Left lung (tissue), 14 donors: ENCODE measurements at places on chromosomes 7 and 10.

- no peaks in the 10 kb centered on the region for H3K36me3 ChIP-seq
- H3K27me3 ChIP-seq = no peaks in the 10 kb centered on the region
- H3K4me1 ChIP-seq = no peaks in the 10 kb centered on the region
- H3K27ac ChIP-seq = no peak overlapping the region
These were observed 32.0 kb downstream of the STK31 start for GRCh38 chr7:23742051-23742450.

DNA sequence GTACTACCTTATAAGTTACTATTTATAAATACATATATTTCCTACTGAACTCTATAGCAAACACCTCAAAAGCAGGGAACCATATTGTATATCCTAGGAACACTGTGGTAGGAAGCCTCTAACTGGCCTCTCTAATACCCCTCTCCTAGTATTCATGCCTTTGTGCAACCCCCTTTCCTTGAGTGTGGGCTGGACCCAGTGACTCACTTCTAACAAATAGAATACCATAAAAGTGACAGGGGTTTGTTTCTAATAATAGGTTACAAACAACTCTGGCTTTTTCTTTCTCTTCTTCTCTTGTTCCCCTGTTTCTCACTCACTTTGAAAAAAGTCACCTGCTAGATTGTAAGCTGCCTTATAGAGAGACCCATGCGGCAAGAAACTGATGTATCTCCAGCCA lies 51.6 kb upstream of the MACC1 start:
- no peaks in the 10 kb centered on the region for H3K4me1 ChIP-seq
- H3K27me3 ChIP-seq = no peaks in the 10 kb centered on the region
- no peak overlapping the region for H3K4me3 ChIP-seq
- no peak for DNase-seq

- no peak for DNase-seq
- H3K4me1 ChIP-seq = peaks cover 69% of the 10 kb centered on the region
- H3K27ac ChIP-seq = no peak overlapping the region
- H3K27me3 ChIP-seq = no peaks in the 10 kb centered on the region
- H3K36me3 ChIP-seq = no peaks in the 10 kb centered on the region
- no peak overlapping the region for H3K4me3 ChIP-seq
These were observed 19.1 kb downstream of the DNAJB6 start for GRCh38 chr7:157355784-157356511.

GRCh38 chr7:50645186-50645585 lies 80.0 kb upstream of the DDC start:
- H3K4me3 ChIP-seq = no peak overlapping the region
- no peak overlapping the region for H3K27ac ChIP-seq
- DNase-seq = no peak
- no peaks in the 10 kb centered on the region for H3K4me1 ChIP-seq
- H3K36me3 ChIP-seq = peaks cover 5% of the 10 kb centered on the region

- no peak for DNase-seq
- H3K4me3 ChIP-seq = no peak overlapping the region
- H3K36me3 ChIP-seq = no peaks in the 10 kb centered on the region
- no peak overlapping the region for H3K27ac ChIP-seq
- no peaks in the 10 kb centered on the region for H3K27me3 ChIP-seq
These were observed 195.7 kb downstream of the HERPUD2 start for GRCh38 chr7:35499226-35499625.

GRCh38 chr7:108094346-108094745 lies 35.8 kb downstream of the LAMB4 start:
- no peaks in the 10 kb centered on the region for H3K36me3 ChIP-seq
- H3K4me1 ChIP-seq = peaks cover 16% of the 10 kb centered on the region
- peak overlapping the region; percentile 83 for H3K27ac ChIP-seq
- peak; percentile 70 for DNase-seq

DNA sequence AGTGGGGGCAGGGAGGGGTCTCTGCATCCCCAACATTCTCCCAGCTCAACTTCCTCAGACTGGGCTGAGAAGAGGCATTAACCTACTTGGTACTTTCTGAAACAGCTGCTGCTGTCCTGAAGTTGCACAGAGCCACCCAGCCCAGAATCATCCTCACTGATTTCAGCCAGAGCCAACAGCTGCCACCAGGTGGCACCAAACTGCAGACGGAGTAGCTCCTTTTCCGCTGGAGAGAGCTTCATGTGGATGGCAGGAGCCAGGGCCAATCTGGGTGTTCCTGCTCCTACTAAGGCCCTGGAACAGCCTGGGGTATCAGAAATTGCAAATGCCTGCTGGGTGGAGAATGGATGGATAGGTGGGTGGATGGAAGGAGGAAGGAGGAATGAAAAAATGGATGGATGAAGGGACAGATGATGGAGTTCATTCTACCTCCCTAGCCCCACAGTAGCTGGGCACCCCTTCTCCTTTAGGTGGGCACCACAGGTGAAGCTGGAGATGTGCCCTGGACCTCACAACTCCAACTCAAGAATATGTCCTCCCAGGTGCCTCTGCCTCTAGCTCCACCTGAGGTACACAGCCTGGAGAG lies 11.8 kb upstream of the DRGX start:
- no peaks in the 10 kb centered on the region for H3K36me3 ChIP-seq
- DNase-seq = peak; percentile 52
- H3K4me3 ChIP-seq = no peak overlapping the region
- H3K27me3 ChIP-seq = peaks cover 61% of the 10 kb centered on the region
- H3K27ac ChIP-seq = no peak overlapping the region

GRCh38 chr10:7408291-7409044 lies 2.4 kb downstream of the SFMBT2 start:
- H3K4me3 ChIP-seq = peak overlapping the region; percentile 64
- peaks cover 21% of the 10 kb centered on the region for H3K27me3 ChIP-seq
- peak; percentile 61 for DNase-seq
- no peaks in the 10 kb centered on the region for H3K36me3 ChIP-seq

DNA sequence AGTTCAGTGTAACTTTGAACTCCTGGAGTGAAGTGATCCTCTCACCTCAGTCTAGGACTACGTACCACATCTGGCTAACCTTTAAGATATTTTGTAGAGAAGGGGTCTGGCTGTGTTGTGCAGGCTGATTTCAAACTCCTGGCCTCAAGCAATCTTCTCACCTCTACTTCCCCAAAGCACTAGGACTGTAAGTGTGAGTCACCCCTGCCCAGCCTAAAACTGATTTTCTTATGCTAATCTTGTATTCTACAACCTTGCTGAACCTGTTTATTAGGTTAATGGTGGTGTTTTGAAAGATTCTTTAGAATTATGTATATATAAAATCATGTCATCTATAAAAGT lies 58.0 kb downstream of the LCOR start:
- H3K4me1 ChIP-seq = no peaks in the 10 kb centered on the region
- peak overlapping the region; percentile 39 for H3K27ac ChIP-seq
- H3K27me3 ChIP-seq = no peaks in the 10 kb centered on the region

DNA sequence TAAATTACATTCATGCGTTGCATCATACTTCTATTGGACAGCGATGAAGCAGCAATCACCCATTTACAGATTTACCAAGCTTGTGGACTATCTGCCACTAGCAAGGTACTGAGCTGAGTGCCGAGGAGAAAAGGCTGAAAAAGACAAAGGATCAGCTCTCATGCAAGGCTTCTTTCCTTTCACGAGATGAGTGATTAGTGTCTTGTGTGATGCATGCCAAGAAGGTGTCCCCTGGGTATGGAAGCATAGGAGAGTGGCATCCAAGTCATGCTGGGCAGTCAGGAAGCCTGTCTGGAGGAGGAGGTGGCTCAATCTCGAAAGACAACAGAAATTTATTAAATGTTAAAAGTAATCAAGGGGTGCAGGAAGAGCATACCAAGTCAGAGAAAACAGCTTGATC lies 40.9 kb downstream of the ACSM6 start:
- no peaks in the 10 kb centered on the region for H3K27me3 ChIP-seq
- H3K4me1 ChIP-seq = peaks cover 13% of the 10 kb centered on the region
- peaks cover 57% of the 10 kb centered on the region for H3K36me3 ChIP-seq
- H3K27ac ChIP-seq = no peak overlapping the region
- no peak overlapping the region for H3K4me3 ChIP-seq

GRCh38 chr7:39948375-39948955 lies 1.6 kb upstream of the CDK13 start:
- H3K4me1 ChIP-seq = no peaks in the 10 kb centered on the region
- no peak for DNase-seq
- peak overlapping the region; percentile 100 for H3K27ac ChIP-seq

GRCh38 chr10:106179430-106179829 lies 985.1 kb downstream of the SORCS1 start:
- no peak overlapping the region for H3K4me3 ChIP-seq
- no peaks in the 10 kb centered on the region for H3K27me3 ChIP-seq
- H3K4me1 ChIP-seq = no peaks in the 10 kb centered on the region

GRCh38 chr10:91694170-91694794 lies 61.4 kb upstream of the PPP1R3C start:
- H3K36me3 ChIP-seq = no peaks in the 10 kb centered on the region
- H3K4me3 ChIP-seq = no peak overlapping the region
- no peak overlapping the region for H3K27ac ChIP-seq
- peaks cover 5% of the 10 kb centered on the region for H3K4me1 ChIP-seq
- no peak for DNase-seq

GRCh38 chr7:30800785-30801252 lies 29.6 kb downstream of the MINDY4 start:
- H3K36me3 ChIP-seq = no peaks in the 10 kb centered on the region
- H3K4me1 ChIP-seq = peaks cover 33% of the 10 kb centered on the region
- no peak overlapping the region for H3K27ac ChIP-seq
- H3K27me3 ChIP-seq = no peaks in the 10 kb centered on the region

DNA sequence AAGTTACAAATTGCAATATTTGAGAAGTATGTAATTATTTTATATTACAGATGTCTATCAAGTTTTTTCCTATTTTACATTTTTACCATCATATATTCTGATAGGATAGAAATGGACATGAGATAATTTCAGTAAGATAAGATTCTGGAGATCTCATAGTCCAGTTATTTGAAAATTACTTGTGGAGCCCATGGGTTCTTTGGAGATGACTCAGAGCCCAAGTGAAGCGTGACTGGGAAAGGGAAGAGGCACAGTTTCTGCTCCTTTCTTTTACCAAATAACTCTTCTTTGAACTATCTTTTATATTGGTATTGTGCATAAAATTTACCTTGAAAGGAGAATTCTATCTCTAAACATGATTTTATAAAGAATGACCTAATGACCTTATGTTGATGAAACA lies 2.4 kb downstream of the CD36 start:
- H3K27ac ChIP-seq = no peak overlapping the region
- H3K27me3 ChIP-seq = no peaks in the 10 kb centered on the region
- peak overlapping the region; percentile 24 for H3K4me3 ChIP-seq
- no peaks in the 10 kb centered on the region for H3K36me3 ChIP-seq
- H3K4me1 ChIP-seq = peaks cover 63% of the 10 kb centered on the region

GRCh38 chr7:32888505-32888904 lies 3.1 kb downstream of the KBTBD2 start:
- no peaks in the 10 kb centered on the region for H3K27me3 ChIP-seq
- no peak overlapping the region for H3K4me3 ChIP-seq
- H3K27ac ChIP-seq = no peak overlapping the region
- DNase-seq = no peak

- no peaks in the 10 kb centered on the region for H3K27me3 ChIP-seq
- no peaks in the 10 kb centered on the region for H3K36me3 ChIP-seq
- no peaks in the 10 kb centered on the region for H3K4me1 ChIP-seq
- no peak overlapping the region for H3K4me3 ChIP-seq
- no peak for DNase-seq
These were observed 152.7 kb downstream of the BICC1 start for GRCh38 chr10:58665361-58665760.

DNA sequence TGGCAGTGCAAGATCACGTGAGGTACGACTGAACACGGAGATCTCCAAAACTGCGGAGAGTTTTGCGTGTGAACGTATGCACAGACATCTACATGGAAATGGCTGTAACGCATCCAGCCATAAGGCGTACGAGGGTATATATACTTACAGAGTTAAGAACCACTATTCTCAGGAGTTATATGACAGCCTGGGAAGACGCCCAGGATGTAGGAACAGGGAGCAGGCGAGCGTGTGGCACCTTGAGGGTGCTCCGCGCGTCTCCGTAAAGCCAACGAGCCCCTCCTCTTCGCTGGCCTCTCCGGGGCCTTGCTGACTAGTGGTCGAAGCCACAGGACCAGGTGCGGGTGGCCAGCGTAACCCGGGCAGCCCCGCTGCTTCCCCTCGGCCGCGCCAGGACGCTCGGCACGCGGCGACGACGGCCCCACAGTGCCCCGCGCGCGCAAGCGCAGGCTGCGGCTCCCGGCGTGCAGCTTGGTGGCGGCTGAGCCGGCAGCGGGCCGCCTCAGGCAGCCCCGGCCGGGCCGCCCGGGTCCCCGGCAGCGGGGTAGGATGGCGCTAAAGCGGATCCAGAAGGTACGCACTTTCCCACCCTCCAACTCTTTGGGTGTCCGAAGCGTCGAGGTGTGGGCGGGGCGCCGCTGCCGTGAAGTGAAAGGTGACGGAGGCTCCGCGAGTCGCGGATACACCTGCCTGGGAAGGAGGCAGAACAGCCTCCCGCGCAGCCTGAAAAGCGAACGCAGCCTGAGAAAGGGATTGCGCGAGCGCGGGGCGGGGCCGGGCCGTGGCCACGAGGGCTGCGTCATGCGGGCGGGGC lies at the start of gene UBE2D4:
Gene UBE2D4, plus strand, starts transcription at position 453 of the 814 bp plus-strand sequence. Its CDS starts 97 bp downstream, at position 550.
- peak within 1 kb of the TSS; percentile 70 for H3K4me3 ChIP-seq
- peak within 1 kb of the TSS; percentile 95 for H3K27ac ChIP-seq
- no peaks in the 10 kb centered on the region for H3K27me3 ChIP-seq
- peak; percentile 91 for DNase-seq

GRCh38 chr7:31948029-31948428 lies 122.2 kb downstream of the PDE1C start:
- no peak overlapping the region for H3K4me3 ChIP-seq
- H3K27me3 ChIP-seq = no peaks in the 10 kb centered on the region
- DNase-seq = no peak
- H3K4me1 ChIP-seq = no peaks in the 10 kb centered on the region
- peak overlapping the region; percentile 30 for H3K27ac ChIP-seq

DNA sequence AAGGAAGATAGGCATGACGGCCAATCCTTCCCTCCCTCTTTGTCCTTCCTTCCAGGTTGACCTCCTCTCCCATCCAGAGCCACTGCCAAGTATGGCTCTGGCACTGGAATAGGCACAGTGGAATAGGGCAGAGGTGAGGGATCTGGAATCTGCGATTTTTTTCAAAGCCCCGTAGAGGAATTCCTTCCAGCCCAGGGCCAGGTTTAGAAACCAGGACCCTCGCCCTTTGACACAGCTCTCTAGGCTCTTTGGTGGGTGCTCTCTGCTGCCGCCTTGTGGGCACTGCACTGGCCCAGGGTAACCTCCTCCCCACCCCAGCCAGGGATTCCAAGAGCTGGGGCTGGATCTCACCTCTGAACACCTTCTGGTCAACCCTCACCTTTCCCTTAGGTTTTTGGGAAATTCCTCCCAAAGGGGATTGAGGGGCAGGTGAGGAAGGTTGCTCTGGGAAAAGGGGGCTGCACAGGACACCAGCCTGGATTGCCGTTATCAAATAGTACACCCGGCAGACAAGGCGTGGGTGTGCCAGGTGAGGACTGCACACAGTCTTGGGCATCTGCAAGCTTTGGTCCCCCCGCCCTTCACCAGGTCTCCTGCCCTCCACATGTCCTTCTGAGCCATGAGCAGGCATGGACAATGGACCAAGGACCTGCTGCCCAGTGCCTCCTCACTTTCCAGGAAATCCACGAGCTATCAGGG lies 22.8 kb downstream of the C10orf105 start:
- H3K4me3 ChIP-seq = no peak overlapping the region
- no peak overlapping the region for H3K27ac ChIP-seq
- H3K4me1 ChIP-seq = peaks cover 4% of the 10 kb centered on the region
